ENCODE measurements at places on chromosomes 5 and 9.

- no peak for DNase-seq
These were observed 50.8 kb downstream of the GSN start for GRCh38 chr9:121318631-121319382.

DNA sequence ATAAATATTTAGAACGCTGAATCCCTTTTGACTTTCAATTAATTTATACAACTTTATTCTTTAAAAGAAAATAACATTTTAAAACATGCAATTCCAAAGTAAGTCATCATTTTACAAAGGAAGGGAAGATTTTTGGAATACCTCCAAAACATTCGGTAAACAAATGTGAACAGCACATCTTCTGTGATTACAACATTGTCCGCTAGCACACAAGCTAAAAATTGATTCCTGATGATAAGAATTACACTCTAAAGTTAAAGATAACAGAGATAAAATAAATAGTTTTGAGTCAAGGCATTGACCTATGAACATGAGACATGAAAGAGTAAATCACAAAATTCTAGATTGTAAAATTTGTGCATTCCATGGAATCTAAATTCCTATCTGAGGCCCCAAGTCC lies 56.2 kb upstream of the TRAF1 start:
- no peak for DNase-seq

DNA sequence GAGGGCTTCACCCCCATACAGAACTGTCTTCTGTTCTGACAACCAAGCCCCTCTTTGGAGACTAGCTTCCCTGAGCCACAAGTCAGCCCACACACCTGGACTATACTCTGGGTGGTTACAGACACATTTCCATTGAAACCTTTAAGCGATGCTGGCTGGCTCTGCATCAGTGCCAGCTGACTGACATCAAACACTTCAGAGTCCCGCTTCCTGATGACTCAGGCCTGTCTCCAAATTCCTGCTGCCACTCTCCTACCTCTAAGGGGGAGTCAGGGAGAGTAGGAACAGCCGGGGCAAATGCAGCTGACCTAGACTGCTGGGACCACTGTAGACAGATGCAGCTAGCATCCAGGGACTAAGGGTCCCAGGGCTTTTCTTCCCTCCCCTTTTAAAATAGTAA lies 59.4 kb downstream of the SIL1 start:
- no peak for DNase-seq

DNA sequence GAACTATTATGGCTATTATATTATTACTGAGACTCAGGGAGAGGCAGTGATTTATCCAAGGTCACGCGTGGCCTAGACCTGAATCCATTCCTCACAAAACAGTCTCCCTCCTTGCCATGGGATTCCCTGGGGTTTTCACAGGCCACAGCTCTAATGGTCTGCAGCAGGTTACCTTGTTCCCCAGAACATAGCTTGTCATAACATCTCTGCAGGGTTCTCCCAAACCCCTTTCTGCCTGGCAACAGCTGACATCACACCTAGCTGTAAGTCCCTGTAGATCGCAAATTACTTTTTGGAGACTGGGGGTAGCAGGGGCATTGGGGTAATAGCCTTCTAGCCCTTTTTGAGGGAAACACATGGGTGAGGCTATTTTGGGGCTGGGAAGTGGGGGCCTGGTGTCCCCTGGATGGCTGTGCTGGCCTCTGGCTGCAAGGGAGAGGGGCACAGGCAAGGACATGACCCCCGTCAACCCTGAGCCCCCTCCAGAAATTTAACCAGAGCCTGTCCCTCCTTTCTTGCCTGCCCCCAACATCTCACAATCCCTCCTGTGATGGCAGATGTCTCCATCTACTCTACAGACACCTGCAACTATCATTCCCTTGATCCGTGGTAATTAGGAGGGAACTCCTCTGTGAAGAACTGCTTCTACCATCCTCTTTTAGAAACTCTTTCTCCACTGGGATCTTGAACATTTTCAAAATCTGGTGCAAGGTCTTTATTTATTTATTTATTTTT lies 1.3 kb downstream of the CD74 start:
- DNase-seq: peak; percentile 83

- no peak for DNase-seq
These were observed 30.2 kb downstream of the LRRC70 start for GRCh38 chr5:62608529-62609511.

GRCh38 chr9:121439711-121440664 lies 59.7 kb downstream of the GGTA1 start:
- DNase-seq: no peak

GRCh38 chr5:111163000-111163399 lies 61.2 kb upstream of the CAMK4 start:
- DNase-seq: no peak

DNA sequence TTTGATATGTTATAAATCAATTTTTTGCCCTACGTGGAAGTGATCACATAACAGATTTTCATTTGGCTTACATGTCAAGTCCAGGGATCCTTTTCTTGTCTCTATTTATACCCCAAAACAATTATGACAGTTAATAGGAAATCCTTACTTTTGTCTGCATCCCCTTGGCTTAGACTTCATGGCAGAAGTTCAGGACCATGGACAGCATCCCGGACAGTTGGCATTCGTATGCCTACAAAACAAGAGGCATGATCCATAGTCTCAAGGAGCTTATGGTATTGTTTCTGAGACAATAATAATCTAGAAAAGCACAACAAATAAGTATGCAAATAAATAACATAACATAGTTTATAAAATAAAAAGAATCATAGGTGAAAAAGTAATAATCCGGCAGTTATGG lies 214.3 kb upstream of the GRIA1 start:
- peak; percentile 44 for DNase-seq

DNA sequence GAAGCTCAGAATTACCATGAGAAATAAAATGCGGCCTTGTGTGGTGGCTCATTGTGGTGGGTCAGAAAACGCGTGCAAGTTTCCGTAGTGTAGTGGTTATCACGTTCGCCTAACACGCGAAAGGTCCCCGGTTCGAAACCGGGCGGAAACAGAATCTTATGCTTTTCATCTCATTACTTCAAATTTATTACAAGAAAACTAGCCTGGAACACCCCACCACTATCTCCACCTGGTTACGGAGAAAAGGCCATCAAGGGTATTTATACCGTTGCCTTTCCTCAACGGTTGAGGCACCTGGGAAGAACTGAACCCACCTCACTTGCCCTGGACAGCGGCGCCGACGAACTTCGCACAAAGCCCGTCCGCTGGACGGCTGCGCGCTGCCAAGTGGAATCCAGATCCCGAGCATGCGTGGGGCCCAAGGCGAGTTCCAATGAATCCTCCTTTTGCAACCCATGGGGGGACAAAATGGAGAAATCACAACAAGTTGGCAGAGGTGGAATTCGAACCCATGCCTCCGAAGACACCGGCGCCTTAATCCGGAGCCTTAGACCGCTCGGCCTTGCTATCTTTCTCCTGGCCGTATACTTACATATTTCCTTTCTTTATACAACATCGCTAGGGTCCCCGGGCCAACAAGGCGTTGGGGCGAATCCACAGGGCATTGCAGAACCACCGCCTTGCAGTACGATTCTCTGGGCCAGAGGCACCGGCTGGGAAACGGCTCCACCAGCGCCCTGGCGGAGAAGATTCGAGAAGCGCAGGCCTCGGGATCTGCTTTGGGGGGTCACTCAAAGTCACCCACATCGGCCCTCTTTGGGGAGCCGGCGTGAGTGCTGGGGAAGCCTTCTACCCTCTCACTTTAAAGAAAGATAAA lies 16.9 kb downstream of the OR2V2 start:
- peak; percentile 55 for DNase-seq

DNA sequence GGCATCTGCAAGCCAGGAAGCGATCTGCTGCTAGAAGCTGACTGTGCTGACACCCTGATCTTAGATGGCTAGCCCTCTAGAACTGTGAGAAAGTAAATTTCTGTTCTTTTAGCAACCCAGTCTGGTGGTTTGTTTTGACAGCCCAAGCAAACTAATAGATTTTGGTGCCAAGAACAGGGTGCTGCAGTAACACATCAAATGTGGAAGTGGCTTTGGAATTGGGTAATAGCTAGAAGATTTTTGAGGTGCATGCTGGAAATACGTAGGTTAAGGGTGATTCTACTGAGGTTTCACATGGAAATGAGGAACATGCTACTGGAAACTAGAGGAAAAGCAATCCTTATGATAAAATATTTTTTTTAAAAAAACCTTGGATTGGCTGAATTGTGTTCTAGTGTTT lies 153.5 kb upstream of the SH3GL2 start:
- DNase-seq: no peak

DNA sequence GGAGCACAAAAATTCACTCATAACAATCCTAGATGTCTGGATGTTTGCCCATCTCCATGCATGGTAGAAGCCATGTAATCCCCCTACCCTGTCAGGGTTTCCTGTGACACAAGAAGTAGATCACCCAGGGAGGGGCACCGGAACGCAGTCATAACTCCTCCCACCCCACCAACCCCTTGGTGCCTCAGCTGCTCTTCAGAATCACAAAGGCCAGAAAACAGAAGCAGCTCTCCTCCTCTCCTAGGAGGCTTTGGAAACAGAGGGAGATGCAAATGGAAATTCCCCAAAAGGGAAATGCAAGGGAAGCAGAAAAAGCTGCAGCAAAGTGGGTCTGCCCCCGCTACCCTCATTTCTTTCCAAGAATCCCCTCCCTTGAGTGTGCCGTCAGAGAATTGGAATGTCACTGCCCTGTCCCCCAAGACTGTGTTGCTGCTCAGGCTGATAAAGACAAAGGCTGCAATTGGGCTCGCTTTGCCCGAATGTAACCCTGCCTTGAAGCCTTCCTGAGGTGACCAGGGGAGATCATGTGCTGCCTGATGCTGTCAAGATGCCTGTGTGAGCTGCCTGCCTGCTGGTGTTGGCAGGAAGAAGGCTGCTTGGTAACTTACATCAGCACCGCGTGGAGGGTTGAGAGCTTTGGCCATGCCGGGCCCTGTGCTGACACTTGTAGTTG lies 65.5 kb upstream of the ABCA1 start:
- peak; percentile 62 for DNase-seq

GRCh38 chr9:127143920-127144465 lies 21.6 kb upstream of the ANGPTL2 start:
- DNase-seq: no peak

Data from activated CD4-positive, alpha-beta T cell treated with anti-CD3 and anti-CD28 coated beads for 36 hours (primary cell).